H4 (cell line): ENCODE measurements at places on chromosomes 5 and 9. TPM values are rescaled to one million over a fixed set of nuclear protein-coding genes. Genes with fewer than 3 reads are reported as not detected.

Gene IFNB1
- not detected in 2 replicates for total RNA-seq

GRCh38 chr5:73666891-73667290 lies 40.9 kb downstream of the ARHGEF28 start:
- DNase-seq = no peak

DNA sequence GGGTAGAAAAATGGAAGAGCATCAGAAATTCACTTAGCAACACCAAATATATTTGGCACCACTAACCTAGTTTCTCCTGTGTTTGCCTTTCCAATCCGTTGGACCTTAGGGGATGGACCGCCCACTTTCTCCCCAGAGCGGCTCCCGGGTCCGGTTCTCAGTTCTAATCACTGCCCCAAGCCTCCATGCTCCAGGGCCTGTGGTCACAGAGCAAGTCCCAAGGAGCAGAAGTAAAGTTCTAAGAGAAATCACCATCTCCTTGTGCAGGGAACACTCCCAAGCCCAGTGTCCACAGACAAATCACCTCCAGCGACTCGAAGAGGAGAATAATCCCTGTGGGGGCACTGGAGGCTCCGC lies 728 bp upstream of the SLC1A1 start:
- DNase-seq = no peak

- peak; percentile 46 for DNase-seq
These were observed 128.3 kb upstream of the CCNH start for GRCh38 chr5:87541033-87541432.
